ENCODE measurements at places on chromosomes 11 and 22.

- no peak for DNase-seq
Measured at GRCh38 chr11:12216671-12217374, 106.4 kb downstream of the MICAL2 start.

- peak; percentile 76 for DNase-seq
Measured at GRCh38 chr22:24435861-24436371, 8.5 kb downstream of the ADORA2A start.

- no peak for DNase-seq
Measured at GRCh38 chr11:106917973-106918372, 100.3 kb downstream of the GUCY1A2 start.

DNA sequence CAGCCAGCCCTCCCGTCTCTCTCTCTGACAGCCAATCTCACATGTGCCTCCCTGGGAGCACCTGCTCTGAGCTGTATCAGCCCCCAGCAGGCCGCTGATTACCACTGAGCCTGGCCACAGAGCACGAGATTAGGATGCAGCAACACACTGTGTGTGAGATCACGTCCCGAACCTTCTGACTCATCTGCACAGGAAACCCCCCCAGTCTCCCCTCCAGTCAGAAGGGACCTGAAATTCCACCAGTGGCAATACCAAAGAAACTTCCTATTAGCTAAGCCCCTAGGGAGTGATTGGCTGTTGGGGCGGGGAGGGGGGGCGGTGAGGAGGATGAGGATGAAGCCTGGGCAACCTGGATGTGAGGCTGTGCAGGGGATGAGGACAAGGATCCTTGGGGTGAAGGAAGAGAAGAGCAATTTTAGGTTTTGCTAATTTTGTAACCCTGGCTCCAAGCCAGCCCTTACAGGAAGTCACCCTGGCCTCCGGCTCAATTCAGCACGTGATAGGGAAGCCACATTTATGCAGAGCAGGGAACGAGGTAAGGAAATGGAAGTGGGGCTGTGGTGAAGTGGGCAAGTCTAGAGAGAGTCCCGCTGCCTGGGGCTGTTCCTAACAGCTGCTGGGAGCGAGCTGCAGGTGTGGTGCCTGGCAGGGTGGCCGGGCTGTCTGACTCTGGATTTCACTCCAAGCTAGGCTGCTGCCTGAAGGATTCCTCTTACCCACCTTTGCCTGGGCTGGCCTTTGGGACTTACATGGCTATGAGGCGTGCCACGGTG lies 1.9 kb downstream of the SLC43A3 start:
- DNase-seq = peak; percentile 96

- DNase-seq = peak; percentile 2
Measured at GRCh38 chr11:29634244-29634643, 382.6 kb downstream of the KCNA4 start.

GRCh38 chr11:32427935-32428664 lies 7.2 kb downstream of the WT1 start:
- no peak for DNase-seq

DNA sequence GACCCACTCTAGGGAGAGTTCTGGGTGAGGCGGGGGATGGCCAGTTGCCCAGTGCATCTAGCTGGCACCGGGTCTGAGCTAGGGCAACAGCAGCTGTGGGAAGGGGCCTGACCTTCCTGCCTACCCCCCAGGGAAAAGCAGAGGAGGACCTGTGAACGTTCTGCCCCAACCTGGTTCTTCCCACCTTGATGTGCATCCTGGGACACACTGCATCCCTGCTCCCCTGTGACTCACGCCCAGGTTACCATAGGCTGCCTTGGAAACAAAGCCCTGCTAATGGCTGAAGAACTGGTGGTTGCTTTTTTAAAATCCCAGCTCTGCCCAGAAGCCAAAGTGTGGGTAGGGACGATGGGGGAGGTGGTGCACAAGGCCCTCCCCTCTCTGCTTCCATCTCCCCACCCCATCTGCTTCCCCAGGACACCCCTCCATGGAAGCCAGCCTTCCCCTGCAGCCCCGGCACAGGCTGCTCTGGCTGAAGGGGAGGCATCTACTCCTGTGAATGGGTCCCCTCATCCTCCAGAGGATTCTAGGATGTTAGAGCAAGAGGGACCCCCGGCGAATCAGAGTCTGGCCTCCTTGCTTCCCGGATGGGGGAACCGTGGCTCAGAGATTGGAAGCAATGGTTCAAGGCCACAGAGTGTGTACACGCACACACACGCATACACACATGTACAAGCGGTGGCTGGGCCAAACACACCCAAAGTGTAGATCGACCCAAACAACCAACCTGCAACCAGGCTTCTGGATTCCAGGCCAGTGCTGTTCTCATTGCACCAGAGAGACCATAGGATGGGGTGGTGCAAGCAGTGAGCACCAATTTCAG lies 7.6 kb upstream of the C11orf96 start:
- no peak for DNase-seq

DNA sequence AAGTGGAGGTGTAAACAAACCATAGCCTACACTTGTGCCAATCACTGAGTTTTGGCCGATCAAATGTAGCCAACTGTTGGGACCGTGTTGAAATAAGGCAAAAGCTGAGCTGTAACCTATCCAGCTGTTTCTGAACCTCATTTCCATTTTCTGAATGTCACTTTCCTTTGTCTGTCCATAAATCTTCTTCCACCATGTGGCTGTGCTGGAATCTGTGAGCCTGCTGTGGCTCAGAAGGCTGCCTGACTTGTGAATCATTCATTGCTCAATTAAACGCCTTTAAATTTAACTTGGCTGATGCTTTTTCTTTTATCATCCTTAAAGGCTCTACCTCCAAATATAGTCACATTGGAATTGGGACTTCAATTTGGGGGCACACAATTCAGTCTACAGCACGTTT lies 203.1 kb upstream of the MPPED2 start:
- DNase-seq = no peak

GRCh38 chr22:22843848-22844247 lies 43.8 kb upstream of the IGLL5 start:
- no peak for DNase-seq

DNA sequence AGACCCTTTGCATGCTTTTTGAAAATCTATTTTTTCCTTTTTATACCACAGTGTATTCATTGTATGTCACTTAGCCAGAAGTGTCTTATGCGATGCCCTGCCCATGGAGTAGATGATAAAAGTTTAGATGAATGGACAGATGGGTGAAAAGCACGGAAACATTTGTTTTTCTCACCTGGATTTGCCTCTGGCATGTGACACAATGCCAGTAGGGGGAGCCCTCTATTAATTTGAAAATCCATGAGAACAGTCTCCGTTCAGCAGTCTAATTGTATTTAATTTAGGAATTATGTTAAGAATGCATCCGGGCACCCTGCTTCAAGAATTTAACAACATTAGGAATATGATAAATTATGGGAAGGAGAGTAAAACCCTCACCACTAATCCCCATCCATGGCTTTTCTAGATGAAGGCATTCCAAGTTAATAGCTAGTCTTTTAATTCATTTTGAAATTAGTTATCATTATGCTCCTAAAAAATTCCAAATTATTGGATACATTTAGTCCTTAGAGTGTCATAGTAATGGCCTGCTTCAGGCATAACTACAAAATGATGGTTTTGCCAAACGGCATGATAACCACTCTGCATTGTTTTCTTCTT lies 55.3 kb upstream of the ALKBH3 start:
- peak; percentile 16 for DNase-seq

- no peak for DNase-seq
Measured at GRCh38 chr22:17047656-17048055, 37.1 kb upstream of the IL17RA start.

DNA sequence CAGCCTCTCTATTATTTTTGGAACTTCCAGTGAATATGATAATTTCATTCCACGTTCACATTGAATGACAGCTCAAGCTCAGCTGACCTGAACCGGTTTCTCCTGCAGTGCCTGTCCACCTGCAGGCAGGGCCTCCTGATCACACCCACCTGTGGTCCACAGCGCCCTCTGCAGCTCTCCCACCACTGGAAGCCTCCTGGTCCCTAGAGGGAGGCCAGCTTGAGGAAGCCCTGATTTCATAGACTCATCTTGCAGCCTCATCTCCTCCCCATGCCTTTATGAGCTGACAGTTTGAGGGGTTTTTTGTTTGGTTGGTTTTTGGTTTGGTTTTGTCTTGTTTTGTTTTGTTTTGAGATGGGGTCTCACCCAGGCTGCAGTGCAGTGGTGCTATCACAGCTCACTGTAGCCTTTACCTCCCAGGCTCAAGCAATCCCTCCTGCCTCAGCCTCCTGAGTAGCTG lies 29.9 kb upstream of the MALAT1 start:
- DNase-seq = no peak

GRCh38 chr22:23207729-23208393 lies 27.6 kb downstream of the BCR start:
- DNase-seq = no peak

GRCh38 chr22:35596821-35597220 lies 20.3 kb downstream of the MB start:
- DNase-seq = no peak

DNA sequence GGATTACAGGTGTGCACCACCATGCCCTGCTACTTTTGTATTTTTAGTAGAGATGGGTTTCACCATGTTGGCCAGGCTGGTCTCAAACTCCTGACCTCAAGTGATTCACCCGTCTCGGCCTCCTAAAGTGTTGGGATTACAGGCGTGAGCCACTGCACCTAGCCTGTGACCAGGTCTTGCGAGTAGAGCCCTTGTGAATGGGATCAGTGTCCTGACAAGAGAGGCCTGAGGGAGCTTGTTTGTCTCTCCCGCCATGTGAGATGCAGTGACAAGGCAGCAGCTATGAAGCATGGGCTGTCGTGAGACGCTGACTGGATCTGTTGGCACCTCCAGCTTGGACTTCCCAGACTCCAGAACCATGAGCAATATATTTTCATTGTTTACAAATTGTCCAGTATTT lies 69.3 kb downstream of the LRRC32 start:
- DNase-seq = no peak

DNA sequence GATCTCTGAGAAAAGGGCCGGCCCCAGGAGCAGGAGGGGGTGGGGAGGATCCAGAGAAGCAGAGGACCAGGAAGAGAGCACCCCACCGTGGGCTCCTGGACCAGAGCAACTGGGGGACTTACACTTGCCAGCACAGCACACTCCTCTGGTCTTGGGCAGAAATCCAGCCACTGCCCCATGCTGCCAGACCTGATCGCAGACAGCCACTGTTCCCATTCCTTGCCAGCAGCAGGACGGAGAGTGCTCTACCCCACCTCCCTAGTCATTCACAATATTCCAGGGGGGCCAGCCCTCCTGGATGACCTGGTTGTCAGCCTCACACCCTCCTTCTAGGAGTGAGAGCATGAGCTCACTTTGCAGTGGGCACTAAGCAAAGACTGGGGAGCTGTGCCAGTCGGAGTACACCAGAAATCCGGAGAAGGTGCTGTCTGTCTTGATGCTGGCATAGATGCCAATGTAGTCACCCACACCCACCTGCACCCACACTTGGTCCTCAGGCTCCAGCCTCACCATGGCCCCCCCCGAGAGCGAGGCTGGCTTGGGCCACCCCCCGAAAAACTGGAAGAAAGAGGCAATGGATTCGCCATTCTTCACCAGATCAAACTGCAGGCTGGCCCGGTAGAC lies 1.6 kb downstream of the C1QTNF5 start:
- DNase-seq = no peak

DNA sequence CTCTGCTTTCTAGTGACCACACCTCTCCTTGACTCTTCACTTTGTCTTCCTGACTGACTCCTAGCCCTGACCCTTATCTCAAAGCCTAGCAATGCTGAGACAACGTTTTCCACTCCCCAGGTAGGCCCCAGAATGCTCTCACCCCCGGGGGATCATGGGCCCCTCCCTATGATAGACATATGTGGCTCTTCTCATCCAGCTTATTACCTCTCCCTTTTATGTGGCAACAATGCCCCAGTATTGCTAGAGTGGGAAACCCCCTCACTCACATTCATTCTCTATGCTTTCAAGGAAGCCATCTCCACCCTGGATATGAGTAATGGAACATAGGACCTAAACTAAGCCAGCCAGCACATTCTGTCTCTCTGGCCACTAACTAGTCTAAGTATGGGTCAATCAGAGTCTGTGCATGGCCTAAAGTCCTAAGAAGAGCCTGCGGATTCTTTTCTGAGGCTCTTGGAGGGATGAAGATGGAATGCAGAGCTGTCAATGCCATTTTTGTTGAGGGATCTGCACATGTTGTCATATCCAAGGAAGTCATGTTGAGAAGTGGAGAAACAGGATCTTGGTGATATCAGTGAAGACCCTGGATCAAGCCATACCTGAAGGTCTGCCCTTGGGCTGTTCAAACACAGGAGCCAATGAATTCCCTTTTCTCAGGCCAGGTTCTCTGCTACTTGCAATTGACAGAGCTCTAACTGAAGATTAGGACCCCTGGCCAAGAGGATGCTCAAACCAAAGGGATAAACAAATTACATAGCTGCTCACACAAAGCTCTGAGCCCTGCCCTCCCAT lies 79.8 kb upstream of the GRK3 start:
- DNase-seq = no peak

DNA sequence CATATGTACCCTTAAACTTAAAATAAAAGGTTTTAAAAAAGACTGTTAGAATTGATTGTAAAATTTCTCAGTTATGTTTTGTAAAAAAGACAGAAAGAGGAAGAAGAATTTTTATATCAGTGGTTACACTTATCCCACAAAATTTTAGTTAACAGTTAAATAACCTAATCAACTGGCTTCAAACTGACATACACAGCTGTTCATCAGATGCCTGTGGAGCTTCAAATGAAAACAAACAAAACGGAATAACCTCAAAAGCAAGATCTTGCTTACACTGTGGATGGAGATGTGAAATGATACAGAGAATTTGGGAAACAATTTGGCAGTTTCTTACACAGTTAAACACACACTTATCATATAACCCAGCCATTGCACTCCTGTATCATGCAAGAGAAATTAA lies 521.0 kb downstream of the ETS1 start:
- no peak for DNase-seq

DNA sequence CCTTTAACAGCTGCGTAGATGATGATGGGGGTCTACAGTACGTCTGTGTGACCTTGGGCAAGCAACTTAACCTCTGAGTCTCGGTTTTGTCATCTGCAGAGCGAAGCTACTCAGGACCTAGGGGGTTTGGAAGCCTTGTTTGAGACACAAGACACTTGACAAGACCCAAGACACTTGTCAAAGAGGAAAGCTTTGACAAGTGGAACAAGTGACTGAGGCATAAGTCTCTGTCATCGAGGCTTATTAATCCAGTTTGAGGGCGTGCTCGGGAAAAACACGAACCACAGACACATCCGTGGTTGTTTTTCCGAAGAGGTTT lies 732 bp upstream of the PC start:
- DNase-seq = no peak

GRCh38 chr22:44032126-44032730 lies 8.1 kb downstream of the PARVB start:
- no peak for DNase-seq

GRCh38 chr22:37187552-37187890 lies 526 bp downstream of the C1QTNF6 start:
- peak; percentile 71 for DNase-seq
